ENCODE measurements at places on chromosomes 4 and X. TPM values are rescaled to one million over a fixed set of nuclear protein-coding genes. Genes with fewer than 3 reads are reported as not detected.

DNA sequence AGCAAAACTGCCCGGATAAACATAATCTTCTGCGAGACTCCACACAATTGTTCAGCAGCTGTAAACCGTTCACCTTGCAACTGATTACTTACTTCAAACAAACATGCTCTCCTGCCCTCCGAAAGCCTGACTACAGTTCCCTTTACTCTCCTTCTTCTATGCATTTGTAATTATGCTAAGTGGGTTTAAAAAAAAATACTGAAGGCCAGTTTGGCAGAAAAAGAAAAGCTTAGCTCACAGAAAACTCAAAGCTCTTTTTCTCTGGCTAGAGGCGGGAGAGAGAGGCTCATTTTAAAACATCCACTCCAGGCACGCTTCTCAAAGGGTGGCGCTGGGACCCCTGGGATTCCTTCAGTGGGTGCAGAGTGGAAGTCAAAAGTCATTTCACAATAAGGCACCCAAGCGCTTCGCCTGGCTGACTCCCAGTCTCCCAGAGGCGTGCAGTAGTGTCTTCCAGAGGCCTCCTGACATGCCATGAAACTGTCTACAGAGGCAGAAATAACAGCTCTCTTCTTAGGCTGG is 1.9 kb downstream of the DHRSX start:
- no peak for DNase-seq

- no peak for DNase-seq
Measured at GRCh38 chr4:88814043-88814617, 116.5 kb upstream of the NAP1L5 start.

GRCh38 chr4:62771983-62772557 is 1571.9 kb downstream of the ADGRL3 start:
- no peak for DNase-seq

DNA sequence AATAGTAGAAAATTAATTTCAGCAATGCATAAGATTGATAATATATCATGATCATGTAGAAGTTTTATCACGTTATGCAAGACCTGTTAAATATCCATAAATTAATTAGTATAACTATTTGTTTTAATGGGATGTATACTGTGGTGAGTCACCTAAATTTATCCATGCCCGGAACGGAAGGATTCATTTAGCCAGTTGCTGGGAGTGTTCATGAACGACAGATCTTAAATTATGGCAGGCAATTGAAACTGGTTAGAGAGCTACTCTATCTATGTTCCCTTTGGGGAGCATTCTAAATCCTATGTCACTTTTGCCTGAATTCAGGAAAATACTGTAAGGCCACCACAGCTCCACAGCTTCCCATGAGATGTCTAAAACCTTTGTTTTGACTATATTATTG is 1950.5 kb upstream of the AGA start:
- no peak for DNase-seq

- DNase-seq = no peak
Measured at GRCh38 chr4:84279678-84280077, 219.4 kb downstream of the NKX6-1 start.

DNA sequence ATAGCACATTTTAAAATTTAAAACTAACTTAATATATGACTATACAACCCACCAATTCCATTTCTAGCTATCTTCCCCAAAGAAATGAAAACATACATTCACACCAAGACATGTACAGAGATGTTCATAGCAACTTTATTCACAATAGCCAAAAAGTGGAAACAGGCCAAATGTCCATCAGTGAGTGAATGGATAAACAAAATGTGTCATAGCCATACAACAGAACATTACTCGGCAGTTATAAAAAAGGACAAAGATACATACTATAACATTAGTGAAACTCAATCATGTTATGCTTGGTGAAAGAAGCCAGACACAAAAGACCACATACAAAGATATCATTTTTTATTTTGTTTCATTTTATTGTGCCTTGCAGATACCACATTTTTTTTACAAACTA is 396.8 kb downstream of the PACRGL start:
- no peak for DNase-seq

DNA sequence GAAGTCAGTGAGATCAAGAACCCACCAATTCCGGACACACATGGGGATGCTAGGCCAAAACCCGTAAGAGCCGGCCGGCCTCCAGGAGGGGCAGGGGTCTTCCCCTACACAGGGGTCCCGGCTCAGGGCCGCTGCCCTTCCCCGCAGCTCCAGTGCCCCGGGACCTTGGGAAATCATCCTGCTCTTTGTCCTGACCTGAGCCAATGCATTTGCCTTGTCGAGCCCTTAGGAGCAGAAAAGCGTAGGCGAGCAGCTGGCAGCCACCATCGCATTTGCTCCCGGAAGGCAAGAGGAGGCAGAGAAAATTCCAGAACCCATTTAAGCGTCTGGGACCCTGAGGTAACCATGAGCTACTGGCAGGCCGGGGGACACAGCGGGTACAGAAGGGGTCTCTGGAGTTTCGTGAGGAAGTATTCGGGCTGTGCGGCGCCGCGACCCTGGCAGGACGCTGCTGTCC is 7.4 kb upstream of the TNIP2 start:
- no peak for DNase-seq

GRCh38 chrX:13268874-13269273 is 51.0 kb downstream of the ATXN3L start:
- DNase-seq = no peak

DNA sequence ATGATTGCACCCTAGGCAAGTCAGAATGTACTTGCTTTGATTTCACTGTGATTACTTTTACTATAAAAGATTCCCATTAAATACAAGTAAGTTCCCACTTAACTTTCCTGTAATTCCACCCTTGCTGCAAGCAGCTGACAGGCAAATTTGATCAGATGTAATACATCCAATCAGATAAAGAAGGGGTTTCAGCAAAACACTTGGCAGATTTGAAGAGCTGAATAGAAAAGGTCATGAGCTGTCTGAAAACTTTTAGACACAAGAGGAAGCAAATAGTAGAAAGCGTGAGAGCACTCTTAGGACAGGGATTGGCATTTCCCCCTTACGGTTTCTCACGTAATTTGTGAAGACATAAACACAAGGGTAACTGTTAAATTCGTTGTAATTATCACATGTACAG is 22.8 kb downstream of the HSD17B13 start:
- DNase-seq = no peak

GRCh38 chrX:45876206-45876605 is 669.0 kb downstream of the ZNF674 start:
- DNase-seq = no peak

GRCh38 chrX:39012621-39013111 is 211.4 kb downstream of the MID1IP1 start:
- DNase-seq = no peak

GRCh38 chr4:7279902-7280301 is 87.6 kb downstream of the SORCS2 start:
- DNase-seq = no peak

The PJA1 gene
- 104 TPM for polyA plus RNA-seq

The NHS gene
- 6.1 TPM for polyA plus RNA-seq

The MAGEA3 gene
- not detected for polyA plus RNA-seq

The CRLF2 gene
- polyA plus RNA-seq = not detected

Data from muscle of arm (tissue), 14 donors.